ENCODE measurements at places on chromosomes 5 and 9. TPM values are rescaled to one million over a fixed set of nuclear protein-coding genes. Genes with fewer than 3 reads are reported as not detected.

Gene BRINP1
- polyA plus RNA-seq = not detected

Gene AFAP1L1
- polyA plus RNA-seq = not detected

Gene SH3RF2
- polyA plus RNA-seq = not detected

Gene GNA14
- not detected for polyA plus RNA-seq

Gene IQGAP2
- 8.0 TPM for polyA plus RNA-seq

Gene SPATA31C1
- polyA plus RNA-seq = not detected

Gene PCDHA6
- not detected for polyA plus RNA-seq

Gene ZMAT2
- 62.1 TPM for polyA plus RNA-seq

Gene ASPN
- polyA plus RNA-seq = not detected

Gene HMCN2
- not detected for polyA plus RNA-seq

Gene RNF183
- not detected for polyA plus RNA-seq

Gene CHMP5
- 43.8 TPM for polyA plus RNA-seq

Gene SEMA6A
- polyA plus RNA-seq = 1.2 TPM

Gene SV2C
- not detected for polyA plus RNA-seq

Gene C9
- polyA plus RNA-seq = not detected

Gene DRD1
- polyA plus RNA-seq = not detected

Data from IgD-negative memory B cell (primary cell).